ENCODE measurements at places on chromosomes 13 and 19.
A peak's percentile ranks its signal among the peaks of the same experiment; 100 is the strongest.

DNA sequence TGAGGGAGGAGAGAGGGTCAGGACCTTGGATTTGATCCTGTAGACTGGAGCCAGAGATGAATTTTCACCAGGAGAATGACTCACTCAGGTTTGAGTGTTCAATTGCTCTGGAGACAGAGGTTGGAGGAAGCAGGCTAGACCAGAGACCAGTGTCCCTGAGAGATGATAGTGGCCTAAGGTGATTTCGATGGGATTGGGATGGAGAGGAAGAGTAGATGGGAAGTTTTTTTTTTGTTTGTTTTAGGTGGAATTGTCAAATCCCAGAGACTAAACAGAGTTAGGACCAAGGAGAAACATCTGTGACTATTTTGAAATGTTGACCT, 2.3 kb downstream of the CEBPG start:
- peak; percentile 54 for DNase-seq

DNA sequence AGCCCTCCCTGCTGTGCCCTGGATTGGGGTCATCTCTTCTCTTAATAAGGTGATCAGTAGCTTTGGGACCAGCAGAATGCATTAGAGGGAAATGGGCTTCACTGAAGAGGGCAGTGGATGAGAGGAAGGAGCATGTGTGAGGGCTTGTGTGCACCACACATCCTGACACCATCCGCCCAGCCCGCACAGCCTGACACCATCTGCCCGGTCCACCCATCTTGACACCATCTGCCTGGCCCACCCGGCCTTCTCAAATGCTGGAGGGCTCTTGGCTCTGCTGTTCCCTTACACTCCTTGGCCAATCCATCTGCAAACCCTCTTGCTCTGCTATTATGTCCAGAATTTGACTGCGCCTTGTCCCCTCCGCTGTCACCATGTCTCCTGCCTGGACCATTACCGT, 41.8 kb downstream of the BICRA start:
- DNase-seq = no peak

- DNase-seq = no peak
These were observed 7.1 kb downstream of the CABP5 start for GRCh38 chr19:48036765-48037164.

DNA sequence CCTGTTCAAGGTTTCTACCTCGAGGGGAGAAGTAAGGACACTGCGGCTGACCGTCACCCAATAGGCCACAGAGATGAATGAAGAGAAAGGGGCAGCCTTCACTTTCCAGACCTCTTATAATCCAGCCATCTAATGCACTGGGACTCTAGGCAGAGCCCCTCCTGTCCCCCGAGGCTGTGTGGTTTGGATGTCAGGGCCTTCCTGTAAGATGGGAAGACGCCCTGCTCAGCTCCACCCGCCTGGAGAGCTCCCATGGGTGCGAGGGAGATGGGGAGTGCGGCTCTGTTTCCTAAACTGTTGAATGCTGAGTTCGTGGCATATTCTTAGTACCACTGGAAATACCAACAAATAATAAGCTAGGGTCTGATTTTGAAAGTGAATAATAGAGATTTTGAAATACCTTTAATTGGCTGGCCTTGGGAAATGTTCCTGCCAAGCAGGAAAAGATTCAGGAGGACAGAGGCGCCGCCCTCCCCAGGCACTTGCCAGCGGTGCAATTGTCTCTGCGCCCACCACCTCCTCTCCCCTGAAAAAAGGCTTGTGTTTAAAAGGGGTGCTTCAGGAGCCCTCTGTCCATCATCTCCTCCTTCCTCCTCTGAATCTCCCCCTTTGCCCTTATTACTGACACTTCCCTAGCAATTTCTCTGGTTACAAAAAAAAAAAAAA, 85.4 kb upstream of the GPR183 start:
- DNase-seq = no peak

- no peak for DNase-seq
These were observed 133.5 kb upstream of the UFM1 start for GRCh38 chr13:38216181-38216580.

DNA sequence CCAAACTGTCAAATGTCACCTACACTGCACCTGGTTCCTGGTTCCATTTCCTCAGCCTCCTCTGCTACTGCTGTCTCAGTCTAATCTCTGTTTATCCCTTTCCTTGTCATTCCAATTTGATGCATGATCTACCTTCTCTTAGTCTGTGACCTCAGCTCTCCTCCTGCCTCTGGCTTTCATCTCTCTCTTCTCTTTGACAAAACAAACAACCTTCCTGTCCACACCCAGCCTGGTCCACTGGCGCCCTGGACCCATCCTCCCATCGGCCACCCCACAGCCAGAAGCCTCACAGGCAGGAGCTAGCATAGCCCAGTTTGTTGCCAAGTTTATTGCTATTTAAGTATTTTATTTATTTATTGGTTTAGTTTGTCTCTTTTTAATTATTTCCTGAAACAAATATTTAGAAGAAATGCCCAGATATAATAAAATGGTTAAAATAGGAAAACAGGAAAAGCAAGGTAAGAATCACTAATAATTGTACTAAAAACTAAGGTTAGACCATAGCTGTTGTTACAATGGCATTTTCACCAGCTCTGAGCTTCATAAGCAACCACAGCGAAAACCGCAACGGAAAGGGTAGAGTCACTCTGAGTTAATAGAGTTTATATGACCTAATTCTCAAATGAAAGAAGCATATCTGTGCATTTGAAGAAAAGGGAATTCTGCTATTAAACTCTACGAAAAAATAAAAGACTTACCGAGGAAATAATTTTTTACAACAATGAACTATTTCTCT, 68.6 kb downstream of the EFNB2 start:
- no peak for DNase-seq

DNA sequence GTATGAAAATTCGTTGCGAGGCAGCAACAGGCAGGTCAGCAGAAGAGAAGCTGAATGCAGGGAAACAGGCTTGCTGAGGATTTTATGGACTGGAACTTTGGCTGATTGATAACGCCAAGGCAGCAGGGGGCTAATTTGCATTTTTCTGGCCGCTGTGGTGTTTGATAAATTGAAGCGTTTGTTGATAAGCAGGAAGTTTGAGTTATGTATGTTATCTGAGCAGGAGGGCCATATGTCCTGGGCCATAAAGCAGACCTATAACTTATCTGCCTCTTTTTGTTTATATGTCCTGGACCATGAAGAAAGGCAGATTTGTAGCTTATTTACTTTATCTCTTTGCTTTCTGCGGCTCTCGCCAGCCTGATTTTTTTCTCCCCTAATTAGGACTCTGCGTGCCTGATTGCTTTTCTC, 65.9 kb downstream of the ZNF627 start:
- no peak for DNase-seq
